Renal cortical epithelial cell (primary cell): ENCODE measurements at places on chromosomes 6 and 20.

- DNase-seq = peak; percentile 93
Measured at GRCh38 chr6:142845624-142846458, 99.1 kb downstream of the HIVEP2 start.

DNA sequence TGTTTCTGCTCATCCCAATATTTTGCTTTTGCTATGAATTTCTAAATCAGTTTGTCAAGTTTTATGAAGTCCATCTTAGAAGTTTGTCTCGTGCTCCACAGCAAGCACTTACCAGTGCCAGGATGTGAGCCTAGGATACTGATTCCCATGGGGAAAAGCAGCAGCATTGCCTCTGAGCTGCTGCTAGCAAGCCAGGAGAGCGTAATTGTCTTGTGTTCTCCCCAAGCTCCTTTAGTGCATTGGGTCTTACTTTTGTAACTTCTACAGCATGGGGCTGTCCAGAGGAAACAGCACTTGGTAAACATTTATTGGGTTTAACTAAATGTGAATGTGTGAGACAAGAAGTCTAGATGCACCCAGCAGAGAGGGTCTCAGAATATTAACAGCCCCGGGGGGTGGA, 76.1 kb downstream of the RNF182 start:
- DNase-seq = no peak

DNA sequence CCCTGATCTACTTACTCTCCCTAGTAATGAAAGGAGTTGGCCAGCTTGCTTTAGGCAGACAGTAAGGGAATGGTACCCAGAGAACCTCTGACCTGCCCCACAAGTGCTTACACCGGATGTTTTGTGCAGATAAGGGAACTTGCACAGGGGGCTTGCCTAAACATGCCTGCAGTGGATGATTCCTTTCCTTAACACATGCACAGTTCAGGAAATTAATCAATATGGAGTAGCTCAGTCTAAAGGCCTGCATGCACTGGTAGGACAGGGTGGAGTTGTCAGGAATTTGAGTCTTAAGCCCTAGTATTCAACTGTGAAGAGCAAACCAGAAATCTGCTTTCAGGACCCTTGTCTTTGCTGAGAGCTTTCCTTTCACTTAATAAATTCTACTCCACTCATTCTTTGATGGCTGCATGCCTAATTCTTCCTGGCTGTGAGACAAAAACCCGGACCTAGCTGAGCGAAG, 3.9 kb upstream of the TRIM38 start:
- DNase-seq = no peak

DNA sequence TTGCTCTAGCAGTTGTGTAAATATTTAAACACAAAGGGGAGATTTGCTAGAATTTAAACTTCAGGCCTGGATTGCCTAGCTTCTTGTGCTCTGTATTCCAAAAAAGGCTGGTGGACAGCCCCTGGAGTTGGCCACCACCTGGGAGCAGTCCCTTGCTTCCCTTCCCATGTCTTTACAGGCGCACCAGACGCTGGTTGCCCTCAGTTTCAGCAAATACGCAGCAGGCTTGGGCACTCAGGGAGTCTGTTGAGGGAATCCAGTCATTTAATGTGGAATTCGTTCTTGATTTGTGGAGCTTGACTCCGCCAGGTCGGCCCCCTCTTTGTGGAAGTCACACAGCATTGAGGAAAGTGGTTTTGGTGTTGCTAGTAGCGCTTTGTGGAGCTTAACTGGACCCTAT, 156.8 kb downstream of the DTNBP1 start:
- no peak for DNase-seq

DNA sequence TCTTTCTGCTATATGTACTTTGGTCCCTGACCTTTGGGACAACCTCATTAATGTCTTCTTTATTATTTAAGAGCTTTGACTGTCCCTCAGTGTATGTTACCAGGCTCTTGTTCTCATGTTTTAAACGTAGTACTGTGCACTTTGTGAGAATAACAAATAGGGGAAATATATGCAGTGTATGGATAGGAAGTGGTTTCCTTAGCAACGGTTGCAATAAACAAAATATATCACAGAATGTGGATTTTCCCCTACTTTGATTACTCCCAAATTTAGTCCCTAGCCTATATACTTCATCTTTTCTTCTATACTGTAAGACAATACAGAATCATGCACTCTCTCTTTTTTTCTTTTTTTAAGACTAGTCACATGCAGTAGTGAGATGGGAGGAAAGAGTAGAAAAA, 123.8 kb upstream of the AKIRIN2 start:
- no peak for DNase-seq

DNA sequence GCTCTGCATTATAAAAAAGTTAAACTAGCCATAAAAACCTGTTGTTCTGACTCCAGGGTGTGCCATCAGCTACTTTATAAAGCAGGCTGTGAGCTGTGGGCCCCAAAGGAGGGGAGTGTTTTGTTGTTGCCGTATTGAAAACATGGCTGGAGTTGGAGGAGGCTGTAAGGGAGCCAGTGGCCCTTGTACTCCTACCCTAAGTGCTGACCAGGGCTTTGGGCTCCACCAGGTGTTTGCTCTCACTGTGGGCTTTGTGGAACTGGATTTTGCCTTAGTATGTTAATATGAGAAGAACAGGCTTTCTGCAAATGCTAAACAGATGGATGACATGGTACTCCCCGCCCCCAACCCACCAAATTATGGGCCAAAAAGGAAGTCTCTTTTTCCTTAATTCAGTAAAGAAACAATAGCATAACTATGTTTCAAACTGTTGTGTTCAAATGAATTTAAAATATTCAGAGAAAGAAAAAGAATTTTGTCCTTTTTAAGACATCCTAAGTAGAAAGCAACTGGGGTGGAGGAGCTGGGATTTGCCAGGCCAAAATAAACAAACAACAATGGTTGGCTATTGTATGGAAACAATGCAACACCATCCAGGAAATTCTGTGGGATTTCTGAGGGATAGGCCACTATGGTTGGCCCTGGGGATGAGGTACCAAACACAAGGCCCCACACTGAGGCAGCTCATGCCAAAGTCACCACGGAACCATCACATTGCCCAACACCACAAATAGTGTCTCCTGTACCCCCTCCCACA, 63.3 kb downstream of the PLCG1 start:
- no peak for DNase-seq

DNA sequence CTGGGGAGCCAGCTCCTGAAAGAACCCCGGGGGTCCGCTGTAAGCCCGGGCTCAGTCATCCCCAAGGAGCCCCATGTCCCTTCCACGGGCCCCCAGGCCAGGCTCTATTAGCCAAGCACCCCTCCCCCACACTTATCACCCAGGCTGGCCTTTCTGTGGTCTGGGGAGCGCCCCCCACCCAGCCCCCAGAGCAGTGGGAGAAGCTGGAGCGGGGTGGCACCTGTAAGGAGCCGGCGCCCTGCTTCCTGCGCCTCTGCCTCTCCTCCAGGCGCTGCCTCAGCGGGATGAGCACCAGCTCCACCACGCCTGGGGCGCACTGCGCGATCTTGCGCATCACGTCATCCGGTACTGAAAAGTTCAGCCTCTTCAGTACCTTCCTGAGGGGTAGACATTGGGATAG, 2.3 kb downstream of the SPEF1 start:
- DNase-seq = no peak

DNA sequence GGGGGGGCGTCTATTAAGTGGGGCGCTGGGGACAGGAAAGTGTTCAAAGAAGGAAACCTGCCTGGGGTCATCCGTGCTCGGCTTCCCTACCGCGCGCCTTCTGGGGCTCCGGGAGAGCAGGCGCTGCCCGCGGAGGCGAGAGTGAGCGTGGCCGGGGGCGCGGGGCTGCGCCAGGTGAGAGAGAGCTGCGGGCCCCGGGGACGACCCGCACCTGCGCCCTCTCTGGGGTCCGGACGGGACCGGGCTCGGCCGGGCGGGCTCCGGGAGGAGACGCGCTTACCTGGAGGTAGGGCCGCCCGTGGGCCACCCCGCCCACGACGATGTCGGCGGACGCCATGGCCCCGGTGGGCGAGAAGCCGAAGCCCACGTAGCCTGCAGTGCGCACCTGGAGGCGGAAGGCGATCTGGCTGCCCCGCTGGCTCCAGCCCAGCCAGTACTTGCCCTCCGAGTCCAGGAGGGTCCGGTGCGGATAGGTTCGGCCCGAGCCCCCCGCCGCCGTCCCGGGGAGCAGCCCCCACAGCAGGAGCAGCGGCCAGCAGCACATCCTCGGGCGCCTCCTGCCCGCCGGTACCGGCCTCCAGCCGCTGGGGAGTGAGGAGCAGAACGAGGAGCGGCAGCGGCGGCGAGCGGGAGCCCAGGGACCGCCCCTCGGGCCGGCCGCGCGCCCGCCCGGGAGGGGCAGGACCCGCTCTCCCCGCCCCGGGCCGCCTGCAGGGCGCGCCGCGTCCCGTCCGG, at the start of gene MOXD1:
Gene MOXD1 (minus strand): TSS at position 593 of the 735 bp plus-strand sequence. CDS start 49 bp downstream, at position 544.
- no peak for DNase-seq

DNA sequence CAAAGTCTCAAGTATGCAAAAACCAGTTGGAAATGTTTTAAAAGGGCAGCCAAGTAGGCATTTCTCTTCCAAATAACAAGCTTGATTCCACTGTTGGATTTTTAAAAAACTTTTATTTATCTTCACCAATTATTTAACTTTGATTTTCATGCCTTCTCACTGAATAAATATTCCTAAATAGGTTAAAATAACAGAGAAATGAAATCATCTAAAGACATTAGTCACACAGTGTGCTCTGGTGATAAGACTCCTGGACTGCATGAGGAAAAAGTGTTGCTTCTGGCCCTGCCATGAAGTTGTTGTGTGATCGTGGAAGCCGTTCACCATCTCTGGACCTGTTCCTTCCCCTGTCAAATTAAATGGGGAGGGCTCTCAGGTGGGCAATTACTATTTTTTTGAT, 33.8 kb upstream of the IGF2R start:
- DNase-seq = no peak

GRCh38 chr6:7432391-7433120, 42.9 kb downstream of the RIOK1 start:
- DNase-seq = no peak

- DNase-seq = no peak
Measured at GRCh38 chr6:153129873-153130514, 1.1 kb downstream of the RGS17 start.

DNA sequence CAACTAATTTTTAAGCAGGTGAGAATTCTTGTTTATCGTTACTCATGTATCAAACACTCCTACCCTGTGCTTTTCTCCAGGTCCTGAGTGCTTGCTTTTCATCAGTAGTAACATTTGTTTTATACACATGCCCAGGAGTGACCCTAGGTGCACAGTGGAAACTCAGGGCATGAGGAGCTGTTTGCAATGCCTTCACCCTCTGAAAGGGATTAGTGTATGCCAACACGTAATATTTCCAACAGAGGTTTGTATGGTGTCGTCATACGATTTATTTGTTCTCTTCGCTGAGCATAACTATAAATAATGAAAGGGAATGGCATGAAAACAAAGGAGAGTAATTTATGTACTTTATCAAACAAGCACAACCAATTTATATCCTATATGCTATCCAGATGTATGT, 537.4 kb upstream of the MMS22L start:
- DNase-seq = no peak

DNA sequence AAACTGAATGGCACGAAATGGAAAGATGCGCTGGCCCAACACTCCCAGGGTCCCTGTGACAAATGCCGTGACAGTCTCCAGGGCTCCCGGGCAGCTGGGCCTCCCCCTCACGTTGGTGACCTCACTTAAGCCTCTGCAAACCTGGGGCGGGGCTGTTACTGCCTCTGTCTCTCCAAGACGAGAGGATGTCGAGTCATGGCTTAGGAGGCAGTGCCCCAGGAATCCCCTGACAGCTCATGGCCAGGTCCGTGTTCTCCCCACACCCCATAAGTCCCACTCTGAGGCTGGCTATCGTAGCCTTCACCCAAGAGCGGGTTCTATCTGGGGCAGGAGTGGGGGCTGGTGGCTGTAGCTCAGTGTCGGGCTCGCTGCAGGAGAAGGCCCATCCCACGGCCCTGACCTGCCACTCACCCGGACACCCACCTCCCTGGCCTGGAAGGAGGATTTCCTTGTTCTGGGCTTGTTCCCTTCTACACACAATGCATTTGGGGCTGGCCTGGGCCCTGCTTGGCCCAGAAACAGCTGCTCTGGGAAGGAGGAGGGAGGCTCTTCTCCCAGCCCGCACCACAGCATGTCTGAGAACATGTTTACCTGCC, 5.6 kb upstream of the RPS21 start:
- DNase-seq = peak; percentile 31

GRCh38 chr6:108235127-108235526, 25.7 kb downstream of the SNX3 start:
- DNase-seq = no peak

GRCh38 chr6:36127462-36128016, 2.8 kb upstream of the MAPK13 start:
- peak; percentile 84 for DNase-seq

GRCh38 chr6:149108038-149108748, 209.3 kb upstream of the TAB2 start:
- no peak for DNase-seq

- DNase-seq = peak; percentile 36
Measured at GRCh38 chr6:160733050-160733646, 31.1 kb downstream of the PLG start.

DNA sequence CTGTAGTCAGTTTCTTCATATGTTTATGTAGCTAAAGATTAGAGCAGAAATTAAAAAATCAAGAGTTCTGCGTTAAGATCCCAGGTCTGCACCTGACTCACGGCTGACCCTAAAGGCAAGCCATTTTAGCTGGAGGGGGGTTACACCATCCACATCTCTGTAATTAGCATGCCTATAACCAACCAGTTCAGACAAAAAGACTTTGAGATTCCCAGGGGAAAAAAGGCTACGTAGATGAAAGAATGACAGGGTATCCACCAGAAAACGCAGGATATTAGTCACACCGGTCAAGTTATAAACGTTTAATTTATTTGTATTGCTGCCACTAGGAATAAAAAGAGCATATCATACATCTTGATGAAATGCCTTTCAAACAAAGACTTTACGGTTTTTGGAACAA, 299.1 kb downstream of the FOXC1 start:
- no peak for DNase-seq

GRCh38 chr6:96721227-96721626, 116.0 kb downstream of the GPR63 start:
- no peak for DNase-seq

DNA sequence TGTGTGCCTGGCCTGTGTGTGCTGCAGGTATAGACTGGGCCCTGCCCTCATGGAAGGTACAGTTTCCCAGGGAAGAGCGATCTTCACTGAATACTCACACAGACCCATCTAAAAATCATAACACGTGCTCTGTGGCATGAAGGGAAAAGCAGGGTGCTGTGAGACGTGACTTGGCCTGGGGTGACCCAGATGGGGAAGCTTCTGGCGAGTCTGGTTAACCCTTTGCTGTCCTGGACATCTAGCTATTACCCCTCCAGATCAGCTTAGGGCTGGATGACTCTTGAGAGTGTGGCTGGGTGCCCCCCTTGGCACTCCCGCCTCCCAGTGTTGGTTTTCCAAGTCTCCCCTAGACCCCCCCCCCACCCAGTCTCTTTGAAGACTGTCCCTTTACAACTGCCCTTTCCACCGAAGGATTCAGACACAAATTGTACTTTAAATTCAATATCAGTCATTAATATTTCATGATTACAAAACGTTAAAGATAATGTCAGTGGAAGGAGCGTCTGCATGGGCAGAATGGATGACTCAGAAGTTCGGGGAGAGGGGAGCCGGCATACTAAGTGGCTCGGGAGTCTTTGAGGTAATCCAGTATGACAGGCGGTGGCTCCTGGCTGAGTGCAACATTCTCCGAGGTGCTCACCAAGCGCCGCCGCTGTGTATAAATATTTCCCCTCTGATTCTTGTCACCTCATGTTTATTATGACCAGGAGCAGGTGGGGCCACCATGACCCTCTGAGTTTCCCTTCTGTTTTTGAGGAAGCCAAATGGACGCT, 77.3 kb downstream of the CD40 start:
- no peak for DNase-seq
